ENCODE measurements at places on chromosomes 2 and 18. TPM values are rescaled to one million over a fixed set of nuclear protein-coding genes. Genes with fewer than 3 reads are reported as not detected.

GRCh38 chr18:45910405-45911023, 56.6 kb downstream of the EPG5 start:
- DNase-seq: no peak

DNA sequence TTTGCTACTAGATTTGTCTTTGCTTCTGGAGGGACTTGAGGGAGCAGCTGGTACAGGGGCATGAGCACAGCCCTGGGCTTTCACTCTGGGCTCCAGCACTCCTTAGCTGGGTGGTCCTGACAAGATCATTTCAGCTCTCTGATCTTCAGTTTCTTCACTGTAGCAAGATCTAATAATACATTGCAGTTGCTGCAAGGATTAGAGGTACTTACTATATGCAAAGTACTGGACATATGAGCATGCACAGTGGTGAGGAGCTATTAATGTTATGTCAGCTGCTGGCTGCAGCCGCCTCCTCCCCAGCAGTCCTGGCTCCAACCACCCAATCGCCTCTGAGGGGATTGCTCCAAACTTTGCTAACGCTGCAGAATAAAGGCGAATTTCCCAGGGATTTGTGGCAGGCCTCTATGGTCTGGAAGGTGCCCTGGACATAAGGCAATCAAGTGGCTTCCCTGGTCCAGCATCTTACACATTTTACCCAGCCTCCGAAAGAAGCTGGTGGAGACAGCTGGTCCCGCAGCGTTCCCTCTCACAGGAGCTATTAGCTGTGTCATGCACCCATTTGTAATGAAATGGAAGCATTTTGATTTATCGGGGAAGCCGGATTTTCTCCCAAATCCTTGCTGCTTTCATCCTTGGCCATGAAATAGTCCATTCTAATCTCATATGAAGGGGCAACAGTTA, 96.7 kb downstream of the RHOB start:
- peak; percentile 45 for DNase-seq

DNA sequence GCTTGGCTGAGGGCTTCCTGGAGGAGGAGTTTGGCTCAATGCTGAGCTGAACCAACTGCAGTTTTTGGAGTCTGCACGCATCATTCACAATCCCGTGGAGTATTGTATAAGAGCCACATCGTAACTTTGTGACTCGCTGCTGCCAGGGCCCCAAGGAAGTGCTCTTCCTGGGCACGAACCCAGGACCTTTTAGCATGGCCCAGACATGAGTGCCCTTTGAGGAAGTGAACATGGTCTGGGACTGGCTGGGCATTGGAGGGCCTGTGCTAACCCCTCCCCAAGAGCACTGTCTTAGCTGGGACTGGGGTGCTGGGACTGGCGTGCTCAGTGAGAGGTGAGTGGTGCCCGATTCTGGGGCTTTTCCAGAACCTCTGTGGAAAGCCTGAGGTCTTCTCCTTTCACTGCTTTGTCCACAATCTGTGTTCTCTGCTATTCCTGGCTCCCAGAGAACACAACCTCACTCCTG, 88.6 kb downstream of the LIPG start:
- no peak for DNase-seq

GRCh38 chr2:179311101-179311500, 46.5 kb upstream of the SESTD1 start:
- no peak for DNase-seq

- no peak for DNase-seq
Observed at GRCh38 chr18:55334875-55335274, 253.1 kb downstream of the TCF4 start.

GRCh38 chr18:490024-490366, 10.5 kb downstream of the COLEC12 start:
- no peak for DNase-seq

DNA sequence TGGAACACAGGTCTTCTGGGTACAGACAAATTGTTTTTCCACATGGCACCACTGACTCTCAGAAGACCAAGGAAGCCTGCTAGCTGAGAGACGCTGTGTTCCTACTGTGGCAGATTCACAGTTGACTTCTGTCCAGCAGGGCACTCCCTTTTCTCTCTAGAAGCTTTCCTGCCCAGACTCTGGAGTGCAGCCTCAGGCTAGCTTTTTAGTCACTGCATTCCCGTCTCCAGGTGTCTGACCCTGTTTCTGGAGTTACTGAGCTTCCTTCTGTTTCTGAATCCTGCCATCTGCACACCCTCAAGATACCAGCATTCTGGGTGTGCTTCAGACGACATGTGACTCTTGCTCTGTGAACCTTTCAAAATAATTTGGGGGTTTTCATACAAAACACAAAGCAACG, 125.1 kb downstream of the TMEM200C start:
- no peak for DNase-seq

- no peak for DNase-seq
Observed at GRCh38 chr18:63205791-63206252, 113.7 kb downstream of the BCL2 start.

The BMP10 gene
- not detected for total RNA-seq

The C2orf80 gene
- total RNA-seq: not detected

The DYNAP gene
- not detected for total RNA-seq

The SLC4A5 gene
- total RNA-seq: 6.2 TPM

Measured in aorta (tissue), 5 donors.